ENCODE measurements at places on chromosomes 16 and 17. TPM values are rescaled to one million over a fixed set of nuclear protein-coding genes. Genes with fewer than 3 reads are reported as not detected.

DNA sequence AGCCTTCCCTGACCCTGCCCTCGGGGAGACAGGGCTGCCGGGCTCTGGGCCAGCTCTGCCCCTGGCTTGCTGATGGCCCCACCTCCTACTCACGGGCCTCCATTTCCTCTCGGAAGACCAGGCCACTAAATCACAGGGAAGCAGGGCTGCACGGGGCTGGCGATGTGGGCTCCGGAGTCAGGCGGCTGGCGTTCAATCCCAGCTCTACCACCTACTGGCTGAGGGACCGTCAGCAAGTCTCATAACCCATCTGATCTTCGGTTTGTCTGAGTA is 113.4 kb downstream of the AMFR start:
- H3K4me3 ChIP-seq: no peak overlapping the region
- no peaks in the 10 kb centered on the region for H3K27me3 ChIP-seq
- DNase-seq: no peak
- no peak overlapping the region for H3K27ac ChIP-seq
- H3K36me3 ChIP-seq: no peaks in the 10 kb centered on the region
- H3K4me1 ChIP-seq: no peaks in the 10 kb centered on the region

GRCh38 chr17:34219405-34219804 is 35.7 kb upstream of the CCL2 start:
- H3K4me1 ChIP-seq: peaks cover 18% of the 10 kb centered on the region
- no peaks in the 10 kb centered on the region for H3K27me3 ChIP-seq
- no peak for DNase-seq
- H3K36me3 ChIP-seq: no peaks in the 10 kb centered on the region
- H3K4me3 ChIP-seq: no peak overlapping the region

DNA sequence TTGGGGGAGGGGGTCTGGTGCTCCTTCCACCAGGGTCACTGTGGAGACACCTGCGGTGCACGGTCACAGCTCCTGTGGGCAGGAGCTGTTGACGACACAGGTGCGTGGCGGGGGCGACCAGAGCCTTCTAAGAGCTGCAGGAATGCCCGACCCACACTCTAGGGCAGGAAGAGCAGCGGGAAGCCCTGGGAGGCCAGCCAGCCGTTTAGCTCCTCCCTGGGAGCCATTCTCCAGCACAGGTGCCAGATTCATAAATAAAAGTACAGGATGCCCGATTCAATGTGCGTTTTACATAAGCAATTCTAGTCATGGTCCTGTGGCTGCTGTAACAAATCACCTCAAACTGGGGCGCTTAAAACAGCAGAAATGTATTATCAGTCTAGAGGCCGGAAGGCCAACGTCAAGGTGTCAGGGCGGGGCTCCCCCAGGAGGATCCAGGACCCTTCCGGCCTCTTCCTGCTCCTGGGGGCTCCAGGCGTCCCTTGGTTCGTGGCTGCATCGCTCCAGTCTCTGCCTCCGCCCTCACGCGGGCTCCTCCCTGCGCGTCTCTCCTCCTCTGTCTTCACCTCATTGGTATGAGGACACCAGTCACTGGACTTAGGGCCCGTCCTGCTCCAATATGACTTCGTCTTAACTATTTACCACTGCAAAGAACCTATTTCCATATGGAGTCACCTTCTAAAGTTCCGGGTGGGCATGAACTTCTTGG is 155.4 kb downstream of the FOXL1 start:
- H3K4me1 ChIP-seq: no peaks in the 10 kb centered on the region
- H3K27ac ChIP-seq: no peak overlapping the region
- no peak for DNase-seq

Gene ACACA
- 55.7 TPM for total RNA-seq

Gene NPB
- not detected for total RNA-seq

Gene TMEM238L
- not detected for total RNA-seq

GRCh38 chr16:70252355-70252988 is 732 bp upstream of the EXOSC6 start:
- H3K4me1 ChIP-seq: peaks cover 18% of the 10 kb centered on the region
- H3K36me3 ChIP-seq: peaks cover 56% of the 10 kb centered on the region
- H3K27ac ChIP-seq: no peak overlapping the region
- DNase-seq: no peak

Gene SLX4
- total RNA-seq: 6.1 TPM

DNA sequence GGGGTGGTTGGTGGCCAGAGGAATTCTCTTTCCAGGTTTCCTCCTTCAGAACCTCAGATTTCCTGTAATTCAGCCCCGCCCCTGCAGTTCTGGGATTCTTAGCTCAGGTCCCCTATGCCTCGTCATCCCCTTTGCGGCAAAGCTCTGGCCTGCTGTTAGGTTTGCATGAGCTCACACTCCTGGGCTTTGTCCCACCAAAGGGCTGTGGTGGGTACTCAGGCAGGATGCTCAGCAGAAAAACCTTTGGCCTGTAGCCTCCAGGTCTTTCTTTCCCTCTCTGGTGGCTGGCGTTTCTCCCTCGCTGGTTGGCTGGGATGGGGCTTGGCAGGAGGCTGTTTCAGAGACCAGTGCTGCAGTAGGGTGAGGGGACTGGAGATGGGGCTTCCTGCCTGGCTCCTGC is 9.6 kb upstream of the PLEKHG4 start:
- peak; percentile 35 for DNase-seq
- H3K4me1 ChIP-seq: no peaks in the 10 kb centered on the region
- H3K27me3 ChIP-seq: no peaks in the 10 kb centered on the region
- H3K27ac ChIP-seq: no peak overlapping the region
- no peak overlapping the region for H3K4me3 ChIP-seq
- no peaks in the 10 kb centered on the region for H3K36me3 ChIP-seq

Gene SHISA6
- 1.0 TPM for total RNA-seq

Gene KDM6B
- total RNA-seq: 21.9 TPM

DNA sequence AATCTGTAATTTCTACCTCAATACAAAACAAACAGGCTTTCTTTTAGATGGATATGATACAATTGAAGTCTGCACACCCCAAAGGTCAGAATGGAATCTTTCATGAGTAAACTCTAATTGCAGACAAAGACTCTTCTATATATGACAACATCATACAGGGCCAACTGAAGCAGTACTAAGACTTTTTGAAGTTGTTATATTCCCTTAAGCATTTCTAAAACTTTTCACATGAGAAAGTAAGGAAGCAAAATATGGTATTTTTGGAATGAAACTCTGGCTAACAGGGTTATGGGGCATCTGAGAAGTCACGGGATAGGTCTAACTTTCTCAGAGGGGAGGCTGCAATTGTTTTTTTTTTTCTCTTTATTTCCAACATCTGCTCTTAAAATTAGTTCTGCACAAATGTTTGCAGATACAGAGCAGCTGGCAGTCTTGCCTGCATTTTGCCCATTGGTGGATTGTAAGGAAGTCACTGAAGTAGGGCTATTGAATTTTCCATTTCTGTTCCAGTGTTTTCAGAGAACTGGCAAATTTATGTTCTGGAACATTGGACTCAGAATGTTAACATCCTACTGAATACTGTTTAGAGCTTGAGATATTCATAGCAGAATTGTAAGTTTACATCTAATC is 59.1 kb downstream of the SSH2 start:
- no peak overlapping the region for H3K4me3 ChIP-seq
- no peak for DNase-seq
- peaks cover 7% of the 10 kb centered on the region for H3K4me1 ChIP-seq

DNA sequence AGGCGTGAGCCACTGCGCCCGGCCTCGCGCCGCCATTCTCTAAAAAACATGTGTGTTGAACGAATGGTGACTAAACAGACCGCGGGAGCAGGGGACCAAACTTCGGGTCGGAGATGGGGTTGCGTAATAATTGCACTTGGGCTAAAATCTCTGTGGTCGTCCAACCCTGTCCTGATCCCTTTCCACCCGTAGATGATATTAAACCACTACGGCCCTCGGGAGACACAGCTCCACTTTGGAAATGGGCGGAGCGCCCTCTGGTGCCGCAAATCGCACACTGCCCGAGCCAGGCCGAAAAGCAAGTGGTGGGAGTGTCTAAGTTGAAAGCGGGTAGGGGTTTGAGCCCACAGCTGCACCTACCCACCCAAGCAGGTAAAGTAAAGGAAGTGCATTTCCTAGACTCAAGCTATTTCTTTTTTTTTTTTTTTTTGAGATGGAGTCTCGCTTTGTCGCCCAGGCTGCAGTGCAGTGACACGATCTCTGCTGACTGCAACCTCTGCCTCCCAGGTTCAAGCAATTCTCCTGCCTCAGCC is 17.0 kb downstream of the CAVIN1 start:
- H3K4me1 ChIP-seq: peaks cover 77% of the 10 kb centered on the region
- DNase-seq: peak; percentile 87
- no peaks in the 10 kb centered on the region for H3K27me3 ChIP-seq
- peak overlapping the region; percentile 20 for H3K4me3 ChIP-seq
- H3K27ac ChIP-seq: peak overlapping the region; percentile 84

Gene TBC1D3I
- total RNA-seq: 1.4 TPM

DNA sequence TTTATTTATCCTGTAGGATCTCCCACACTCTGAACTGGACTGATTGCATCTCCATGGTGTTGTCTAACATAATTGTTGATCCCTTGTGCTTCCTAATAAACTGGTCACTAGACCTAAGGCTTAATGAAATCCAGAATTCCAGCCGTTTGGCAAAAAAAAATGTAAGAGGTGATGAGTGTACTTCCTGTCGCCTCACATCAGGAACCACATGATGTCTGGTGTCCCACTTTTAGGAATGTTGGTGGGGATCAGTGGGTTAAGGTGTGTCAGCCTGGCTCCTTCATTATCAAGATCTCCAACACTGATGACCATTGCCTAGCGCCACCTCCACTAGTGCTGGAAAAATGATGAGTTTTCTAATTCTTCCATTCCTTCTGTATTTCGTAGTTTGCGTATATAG is 18.6 kb upstream of the LONP2 start:
- DNase-seq: no peak
- no peaks in the 10 kb centered on the region for H3K27me3 ChIP-seq
- no peaks in the 10 kb centered on the region for H3K4me1 ChIP-seq
- no peaks in the 10 kb centered on the region for H3K36me3 ChIP-seq
- no peak overlapping the region for H3K27ac ChIP-seq
- no peak overlapping the region for H3K4me3 ChIP-seq

DNA sequence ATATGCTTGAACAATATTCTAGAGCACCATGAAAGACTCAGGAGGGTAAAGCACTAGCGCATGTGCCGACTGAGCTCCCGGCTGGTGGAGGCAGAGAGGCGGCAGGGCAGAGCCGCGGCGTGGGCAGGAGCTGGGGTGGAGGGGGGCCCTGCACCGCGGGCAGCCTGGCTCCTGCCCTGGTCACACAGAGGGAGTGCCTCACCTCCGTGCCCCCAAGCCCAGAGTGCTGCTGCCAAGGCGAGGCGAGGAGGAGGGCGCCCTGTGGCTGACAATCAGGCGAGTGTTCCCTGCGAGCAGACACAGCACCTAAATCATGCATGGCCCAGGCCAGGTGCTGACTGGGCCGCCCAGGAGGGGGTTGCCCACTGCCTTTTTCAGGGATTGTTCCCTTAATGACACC is 105.8 kb upstream of the TNRC6C start:
- H3K27me3 ChIP-seq: no peaks in the 10 kb centered on the region
- H3K4me1 ChIP-seq: no peaks in the 10 kb centered on the region
- H3K4me3 ChIP-seq: no peak overlapping the region
- no peaks in the 10 kb centered on the region for H3K36me3 ChIP-seq
- H3K27ac ChIP-seq: no peak overlapping the region

DNA sequence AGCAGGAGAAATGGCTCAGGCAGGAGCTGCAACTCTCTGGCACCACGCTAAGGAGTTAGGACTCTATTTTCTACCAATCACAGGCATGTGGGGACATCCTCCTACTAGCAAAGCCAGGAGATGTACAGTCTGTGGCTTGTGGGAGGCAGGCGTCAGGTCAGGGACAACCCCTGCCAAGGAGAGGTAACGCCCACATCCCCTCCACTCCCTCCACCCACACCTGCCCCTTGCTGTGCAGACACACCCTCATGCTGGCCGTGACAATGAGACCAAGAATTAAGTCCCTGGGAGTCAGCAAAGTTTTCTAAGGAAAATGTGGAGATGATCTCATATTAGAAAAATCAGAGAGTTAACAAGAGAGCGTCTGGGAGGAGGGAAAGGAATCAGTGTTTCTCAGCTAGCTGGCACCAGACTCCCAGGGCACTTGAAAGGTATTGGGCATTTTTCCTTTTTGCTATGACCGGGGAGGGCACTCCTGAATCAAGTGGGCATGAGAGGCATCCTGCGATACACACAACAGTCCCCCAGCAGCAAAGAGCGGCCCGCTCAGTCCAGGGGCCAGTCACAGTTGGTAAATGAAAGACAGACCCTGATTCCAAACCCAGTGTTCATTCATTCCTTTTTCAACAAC is 87.3 kb upstream of the RPL38 start:
- DNase-seq: no peak
- no peak overlapping the region for H3K4me3 ChIP-seq
- H3K27ac ChIP-seq: no peak overlapping the region
- no peaks in the 10 kb centered on the region for H3K36me3 ChIP-seq
- no peaks in the 10 kb centered on the region for H3K27me3 ChIP-seq

- H3K4me1 ChIP-seq: no peaks in the 10 kb centered on the region
- no peak overlapping the region for H3K4me3 ChIP-seq
- H3K36me3 ChIP-seq: no peaks in the 10 kb centered on the region
- DNase-seq: no peak
- no peaks in the 10 kb centered on the region for H3K27me3 ChIP-seq
- H3K27ac ChIP-seq: no peak overlapping the region
Observed at GRCh38 chr17:33962857-33963655, 292.0 kb upstream of the CCL2 start.

- H3K36me3 ChIP-seq: peaks cover 8% of the 10 kb centered on the region
- peak; percentile 84 for DNase-seq
- peaks cover 3% of the 10 kb centered on the region for H3K27me3 ChIP-seq
- no peak overlapping the region for H3K27ac ChIP-seq
- no peak overlapping the region for H3K4me3 ChIP-seq
- H3K4me1 ChIP-seq: peaks cover 22% of the 10 kb centered on the region
Observed at GRCh38 chr16:89710709-89711564, 9.4 kb upstream of the SPATA2L start.

- no peaks in the 10 kb centered on the region for H3K36me3 ChIP-seq
- no peaks in the 10 kb centered on the region for H3K4me1 ChIP-seq
- H3K4me3 ChIP-seq: no peak overlapping the region
- H3K27me3 ChIP-seq: no peaks in the 10 kb centered on the region
- peak; percentile 66 for DNase-seq
- no peak overlapping the region for H3K27ac ChIP-seq
Observed at GRCh38 chr17:10618202-10618635, 38.9 kb downstream of the MYH3 start.

Gene PRSS33
- total RNA-seq: 0.20 TPM

Gene HOXB1
- total RNA-seq: not detected

Gene RUNDC1
- total RNA-seq: 19.2 TPM

GRCh38 chr16:85269165-85269564 is 156.9 kb upstream of the CIBAR2 start:
- no peak overlapping the region for H3K27ac ChIP-seq
- H3K4me3 ChIP-seq: no peak overlapping the region
- DNase-seq: no peak
- H3K27me3 ChIP-seq: no peaks in the 10 kb centered on the region
- H3K36me3 ChIP-seq: no peaks in the 10 kb centered on the region

GRCh38 chr17:79237448-79238053 is 162.9 kb downstream of the ENGASE start:
- no peaks in the 10 kb centered on the region for H3K36me3 ChIP-seq
- H3K4me1 ChIP-seq: no peaks in the 10 kb centered on the region
- H3K27me3 ChIP-seq: no peaks in the 10 kb centered on the region
- no peak overlapping the region for H3K4me3 ChIP-seq

Measured in upper lobe of left lung (tissue), 6 donors.